ENCODE measurements at places on chromosomes 4 and X.

GRCh38 chr4:8642651-8643321 lies 50.2 kb downstream of the CPZ start:
- DNase-seq = no peak

- no peak for DNase-seq
Measured at GRCh38 chrX:27008486-27008885, 454.7 kb downstream of the PPP4R3C start.

- no peak for DNase-seq
Measured at GRCh38 chr4:169959254-169959653, 66.9 kb downstream of the MFAP3L start.

DNA sequence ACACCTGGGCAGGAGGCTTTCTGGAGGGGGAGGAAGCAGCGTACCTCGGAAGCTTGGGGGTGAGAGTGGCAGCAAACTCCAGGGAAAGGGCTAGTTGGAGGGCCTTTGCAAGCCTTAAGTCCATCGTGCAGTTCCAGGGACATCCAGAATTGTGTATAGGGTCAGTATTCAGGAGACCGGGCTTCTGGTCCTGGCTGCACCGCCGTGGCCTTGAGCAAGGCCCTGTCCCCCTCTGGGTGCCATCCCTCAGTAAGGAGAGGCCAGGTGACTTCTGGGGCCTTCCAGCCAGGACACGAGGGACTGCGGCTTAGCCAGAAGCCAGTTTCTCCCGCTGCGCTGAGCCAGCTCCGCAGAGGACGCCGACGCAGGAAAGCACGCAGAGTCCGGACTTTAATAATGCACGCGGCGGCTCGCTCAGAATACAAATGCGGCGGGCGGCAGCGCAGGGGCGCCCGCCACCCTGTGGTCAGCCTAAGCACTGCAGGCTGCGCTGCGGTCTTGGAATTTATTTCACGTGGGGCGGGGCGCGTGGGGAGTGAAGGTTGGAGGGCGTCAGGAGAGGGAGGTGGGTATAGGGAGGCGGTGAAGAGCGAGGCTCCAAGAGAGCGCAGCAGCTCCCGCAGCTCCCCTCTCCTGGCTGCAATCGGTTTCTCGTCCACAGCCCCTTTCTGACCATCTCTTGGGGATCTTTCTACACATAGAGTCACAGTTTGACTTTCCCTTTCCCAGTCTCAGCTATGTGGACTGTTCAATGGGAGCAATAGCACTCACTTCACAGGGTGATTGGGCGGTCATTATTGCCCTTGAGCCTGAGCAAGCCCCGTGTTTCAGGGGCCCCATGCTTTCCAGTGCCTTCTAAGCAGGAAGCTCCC lies 94.1 kb upstream of the GPR50 start:
- no peak for DNase-seq

DNA sequence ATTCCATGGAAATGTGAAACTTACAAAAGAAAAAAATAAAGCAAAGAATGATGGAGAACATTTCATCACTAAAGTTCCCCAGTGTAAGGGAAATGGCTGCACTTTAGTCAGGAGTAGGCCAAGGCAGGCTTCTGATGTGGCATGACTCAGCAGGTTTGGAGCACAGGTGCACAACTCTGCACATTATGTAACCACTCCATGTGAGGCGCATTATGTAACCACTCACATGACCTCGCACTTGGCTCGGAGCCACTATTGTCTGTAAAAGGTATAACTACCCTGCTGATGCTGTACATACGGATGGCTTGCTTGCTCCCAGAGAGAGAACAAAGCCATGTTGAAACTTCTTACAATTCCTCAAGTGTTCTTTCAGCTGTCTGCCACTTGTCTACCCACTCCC lies 727.6 kb downstream of the TRAM1L1 start:
- no peak for DNase-seq

- no peak for DNase-seq
Measured at GRCh38 chr4:185716141-185716551, 95.8 kb downstream of the SORBS2 start.

GRCh38 chrX:78653118-78653822 lies 5.9 kb downstream of the RTL3 start:
- DNase-seq = peak; percentile 60

DNA sequence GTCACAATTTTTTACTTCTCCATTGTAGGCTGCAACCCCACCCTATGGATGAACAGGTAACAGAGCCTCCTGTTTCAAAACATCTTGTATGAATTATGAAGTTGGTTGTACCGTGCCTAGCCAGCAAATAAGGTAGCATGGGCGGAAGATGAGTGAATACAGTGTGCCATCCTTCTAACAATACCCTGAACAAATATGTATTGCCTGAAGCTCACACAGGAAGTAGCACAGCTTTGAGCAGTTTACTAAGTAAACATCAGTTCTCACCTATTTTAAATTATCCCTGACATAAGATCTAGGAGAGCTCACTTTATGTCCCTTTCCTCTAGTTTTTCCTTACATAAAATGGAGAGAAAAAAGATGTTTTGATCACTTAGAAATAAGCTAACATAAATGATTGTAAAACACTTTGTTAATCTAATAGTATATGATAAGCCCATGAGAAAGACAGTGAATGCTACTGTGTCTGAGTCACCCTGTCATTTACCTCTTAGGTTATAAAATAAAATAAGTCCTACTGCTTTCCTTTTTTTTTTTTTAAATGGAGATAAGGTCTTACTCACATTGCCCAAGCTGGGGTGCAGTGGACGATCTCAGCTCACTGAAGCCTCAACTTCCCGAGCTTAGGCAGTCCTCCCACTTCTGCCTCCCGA lies 36.6 kb downstream of the GRSF1 start:
- no peak for DNase-seq

DNA sequence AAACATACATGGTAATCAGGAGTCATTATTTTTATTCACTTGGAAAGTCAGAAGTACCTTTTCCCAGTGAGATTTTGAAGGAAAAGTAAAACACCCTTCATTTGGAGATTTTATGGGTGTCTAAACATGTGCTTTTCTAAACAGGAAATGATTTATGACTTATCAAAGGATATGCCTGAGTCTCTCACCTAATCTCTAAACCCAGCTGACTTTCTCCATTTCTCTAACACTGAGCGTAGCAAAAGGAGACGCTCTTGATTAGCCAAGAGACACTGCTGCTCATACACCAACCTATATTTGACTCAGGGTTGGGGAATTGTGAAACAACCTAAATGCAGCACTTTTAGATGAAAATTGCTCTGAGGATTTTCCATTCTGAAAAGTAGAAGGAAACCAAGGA lies 468.5 kb upstream of the FTHL17 start:
- DNase-seq = no peak

GRCh38 chr4:123587983-123588494 lies 191.4 kb downstream of the SPRY1 start:
- DNase-seq = no peak

DNA sequence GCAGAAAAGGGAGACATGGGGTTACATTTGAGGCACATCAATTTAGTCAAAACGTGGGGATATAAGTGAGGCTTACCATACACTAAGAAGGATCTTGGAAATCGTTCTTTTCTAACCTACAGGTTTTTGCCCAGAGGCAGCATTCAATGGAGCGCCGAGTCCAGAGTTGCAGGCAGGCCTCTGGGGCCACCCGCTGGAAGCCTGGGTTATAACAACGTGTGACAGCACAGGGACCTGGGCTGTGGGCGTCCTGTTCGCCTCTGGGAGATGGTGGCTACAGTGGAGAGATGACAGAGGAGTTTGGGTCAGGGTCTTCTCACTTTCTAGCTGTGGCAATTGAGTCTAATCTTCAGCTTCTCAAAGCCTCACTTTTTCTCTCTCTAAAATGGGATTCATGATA lies 53.9 kb downstream of the ENPP6 start:
- DNase-seq = no peak

DNA sequence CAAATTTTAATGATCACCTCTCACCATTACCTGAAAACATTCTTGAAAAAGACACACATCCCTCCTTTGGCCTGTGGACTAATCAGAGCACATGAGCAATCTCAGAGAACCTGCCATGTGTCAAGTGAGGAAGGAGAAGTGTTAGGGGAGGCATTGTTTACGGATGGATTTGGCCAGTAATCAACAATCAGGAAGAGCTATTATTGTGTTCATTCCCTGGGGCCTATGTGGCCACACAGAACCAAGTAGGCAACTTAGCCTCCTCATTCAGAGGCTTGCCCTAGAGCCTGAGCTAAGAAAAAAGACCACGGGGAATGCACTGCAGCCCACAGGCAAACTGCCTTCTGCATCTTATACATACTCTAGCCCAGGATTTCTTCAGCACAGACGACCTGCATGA lies 40.6 kb upstream of the DOCK11 start:
- DNase-seq = no peak

DNA sequence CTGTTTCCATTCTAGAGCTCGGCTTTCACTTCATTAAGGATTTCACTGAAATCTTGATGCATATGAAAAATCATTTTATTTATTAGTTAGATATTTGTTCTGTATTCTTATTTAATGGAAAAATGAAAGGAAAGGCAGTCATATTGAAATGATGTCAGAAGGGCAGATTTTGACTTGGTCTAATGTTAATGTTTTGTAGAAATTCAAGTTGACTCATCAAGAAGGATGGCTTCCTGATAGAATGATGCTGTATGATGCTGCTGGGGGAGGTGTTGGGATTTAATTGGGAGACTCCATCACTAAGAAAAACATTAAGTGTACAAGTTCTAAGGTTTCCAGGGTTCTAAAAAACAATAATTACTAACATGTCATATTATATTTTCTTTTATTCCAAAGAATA lies 204.8 kb downstream of the PDGFC start:
- DNase-seq = no peak

DNA sequence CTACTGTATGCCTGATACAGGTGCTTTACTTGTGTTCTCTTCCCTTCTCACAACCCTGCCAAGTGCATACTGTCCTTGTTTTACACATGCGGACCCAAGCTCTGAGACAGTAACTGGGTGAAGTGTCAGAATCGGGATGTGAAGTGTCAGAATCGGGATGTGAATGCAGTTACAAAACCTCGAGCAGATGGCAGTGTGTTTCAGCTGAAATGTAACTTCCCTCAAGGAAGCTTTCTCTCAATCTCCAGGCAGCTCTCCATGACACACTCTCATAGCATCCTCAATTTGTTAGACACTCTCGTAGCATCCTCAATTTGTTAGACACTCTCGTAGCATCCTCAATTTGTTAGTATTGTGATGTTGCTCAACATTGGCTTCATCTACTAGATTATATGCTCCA lies 1.1 kb upstream of the HPSE start:
- no peak for DNase-seq

DNA sequence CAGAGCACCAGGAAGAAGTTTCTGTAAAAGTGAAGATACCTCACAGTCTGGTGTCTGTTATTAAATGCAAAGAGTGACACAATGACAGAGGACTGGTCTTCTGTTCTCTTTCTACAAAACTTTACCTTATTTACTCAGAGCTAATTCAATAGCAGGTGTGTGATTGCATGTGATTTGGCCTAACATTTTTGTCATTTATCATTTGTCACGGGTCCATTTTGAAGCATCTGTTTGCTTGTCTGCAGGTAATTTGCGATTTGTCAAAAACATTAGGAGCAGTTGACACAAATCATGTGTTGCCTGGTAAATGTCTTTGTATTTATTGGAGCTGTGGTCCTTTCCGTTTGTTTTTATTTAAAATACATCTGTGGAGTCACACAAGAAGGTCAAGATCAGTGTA lies 1232.4 kb downstream of the STIM2 start:
- no peak for DNase-seq

DNA sequence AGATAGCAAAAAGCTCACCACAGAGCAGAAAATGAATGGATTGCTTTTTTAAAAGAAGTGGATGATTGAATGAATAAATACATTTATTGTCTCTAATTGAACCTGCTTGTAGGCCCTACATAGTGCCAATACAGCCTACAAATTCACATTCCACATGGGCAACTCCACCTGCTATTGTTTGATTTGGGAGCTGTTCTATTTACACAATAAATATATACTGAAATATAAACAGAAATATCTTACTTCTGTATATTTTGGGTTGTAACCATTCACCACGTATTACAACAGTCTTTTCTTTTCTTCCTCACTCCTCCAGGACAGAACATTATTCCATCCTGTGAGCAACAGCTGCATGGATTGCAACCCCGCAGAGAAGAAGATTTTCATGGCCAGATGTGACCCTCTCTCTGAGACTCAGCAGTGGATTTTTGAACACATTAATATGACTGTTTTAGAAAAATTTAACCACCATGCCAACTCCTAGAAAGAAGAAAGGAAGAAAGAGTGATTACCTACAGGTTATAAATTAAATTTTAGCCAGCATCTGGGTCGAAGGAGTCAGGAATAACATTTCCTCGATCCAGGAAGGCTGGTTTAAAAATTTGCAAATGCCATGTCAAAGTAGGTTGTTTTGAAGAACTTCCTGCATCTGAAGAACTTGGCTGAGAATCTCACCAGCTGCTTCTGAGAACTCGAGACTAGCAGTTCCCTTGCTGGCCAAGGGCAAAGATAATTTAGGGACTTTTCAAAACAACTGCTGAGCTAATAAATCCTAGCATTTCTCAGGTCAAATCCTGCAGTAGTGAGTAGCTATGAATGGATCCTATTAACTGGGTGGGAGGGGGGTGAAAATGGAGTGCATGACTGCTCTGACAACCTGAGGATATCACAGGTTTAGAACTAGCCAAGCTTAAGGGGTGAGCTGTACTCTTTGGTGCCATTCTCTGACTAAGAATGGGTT lies 128.7 kb upstream of the GALNT7 start:
- no peak for DNase-seq

DNA sequence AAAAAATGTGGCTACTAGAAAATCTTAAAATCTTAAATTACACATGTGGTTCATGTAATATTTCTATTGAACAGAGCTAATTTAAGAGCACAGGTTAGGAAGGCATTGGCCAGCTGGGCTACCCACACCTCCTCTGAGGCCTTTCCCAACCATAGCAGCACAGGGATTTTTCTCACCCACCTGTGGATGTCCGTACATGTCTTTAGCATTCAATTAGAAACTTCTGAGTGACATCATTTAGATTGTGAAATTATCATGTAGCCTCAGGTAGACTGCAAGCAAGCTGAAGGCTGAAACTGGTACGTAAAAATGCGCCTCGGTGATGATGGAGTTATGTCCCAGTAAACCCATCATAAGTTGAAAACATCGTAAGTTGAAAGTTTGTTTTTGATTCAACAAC lies 31.2 kb downstream of the SCARB2 start:
- no peak for DNase-seq

GRCh38 chr4:94567811-94568210 lies 116.1 kb downstream of the PDLIM5 start:
- DNase-seq = no peak

- no peak for DNase-seq
Measured at GRCh38 chrX:4263030-4263803, 549.8 kb upstream of the PRKX start.

- no peak for DNase-seq
Measured at GRCh38 chr4:169084954-169085353, 74.9 kb upstream of the CBR4 start.

DNA sequence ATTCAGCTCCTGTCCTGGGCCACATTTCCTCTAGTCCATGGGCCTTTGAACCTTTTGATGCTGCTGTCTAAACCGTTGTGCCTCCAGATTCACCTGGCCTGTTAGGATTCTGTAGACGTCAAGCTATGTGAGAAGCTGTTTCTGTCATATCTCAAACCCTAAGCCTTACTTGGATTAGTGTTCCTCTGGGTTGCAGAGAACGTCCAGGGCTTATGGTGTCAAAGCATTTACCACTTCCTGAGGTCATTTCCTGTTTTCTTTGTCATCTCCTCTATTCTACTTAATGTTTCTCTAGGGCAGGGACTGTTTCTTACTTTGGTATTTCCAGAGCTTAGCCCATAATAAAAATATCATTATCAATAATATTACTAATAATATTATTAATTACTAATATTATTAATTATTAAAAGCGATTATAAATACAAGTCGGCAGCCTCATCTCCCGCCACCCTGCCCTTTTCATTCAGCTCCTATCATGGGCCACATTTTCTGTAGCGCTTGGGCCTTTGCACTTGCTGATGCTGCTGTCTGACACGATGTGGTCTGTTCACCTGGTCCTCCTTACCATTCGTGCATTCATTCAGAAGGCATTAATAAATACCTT lies 19.1 kb downstream of the PRIMPOL start:
- no peak for DNase-seq
